ENCODE measurements at places on chromosomes 5 and 9. TPM values are rescaled to one million over a fixed set of nuclear protein-coding genes. Genes with fewer than 3 reads are reported as not detected.

DNA sequence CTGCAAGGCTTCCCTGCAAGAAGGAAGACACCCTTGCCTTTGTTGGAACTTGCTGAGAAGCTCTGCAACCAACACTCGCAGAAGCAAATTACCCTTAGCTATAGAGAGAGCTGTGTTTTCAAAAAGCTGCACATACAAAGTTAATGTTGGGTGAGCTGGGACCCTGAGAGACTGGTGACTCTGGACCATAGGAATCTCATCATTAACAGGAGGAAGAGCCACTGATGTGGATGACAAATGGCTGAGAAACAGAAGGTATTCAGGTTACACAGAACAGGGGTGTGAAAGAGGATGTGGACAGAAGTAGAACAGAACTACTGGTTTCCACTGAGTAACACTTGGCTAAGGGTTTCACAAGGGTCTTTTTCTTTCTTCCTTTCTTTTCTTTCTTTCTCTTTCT is 493.5 kb downstream of the IRX1 start:
- H3K27me3 ChIP-seq = no peaks in the 10 kb centered on the region
- no peak for DNase-seq
- H3K27ac ChIP-seq = no peak overlapping the region
- no peak overlapping the region for H3K4me3 ChIP-seq

- H3K4me1 ChIP-seq = peaks cover 13% of the 10 kb centered on the region
- no peaks in the 10 kb centered on the region for H3K36me3 ChIP-seq
- H3K27ac ChIP-seq = peak within 1 kb of the TSS; percentile 76
- H3K27me3 ChIP-seq = peaks cover 20% of the 10 kb centered on the region
- DNase-seq = no peak
These were observed at the start of gene CYSRT1 for GRCh38 chr9:137224830-137225694. Gene CYSRT1, plus strand, starts transcription at chr9:137225174. Its CDS starts 448 bp downstream, at chr9:137225622.

DNA sequence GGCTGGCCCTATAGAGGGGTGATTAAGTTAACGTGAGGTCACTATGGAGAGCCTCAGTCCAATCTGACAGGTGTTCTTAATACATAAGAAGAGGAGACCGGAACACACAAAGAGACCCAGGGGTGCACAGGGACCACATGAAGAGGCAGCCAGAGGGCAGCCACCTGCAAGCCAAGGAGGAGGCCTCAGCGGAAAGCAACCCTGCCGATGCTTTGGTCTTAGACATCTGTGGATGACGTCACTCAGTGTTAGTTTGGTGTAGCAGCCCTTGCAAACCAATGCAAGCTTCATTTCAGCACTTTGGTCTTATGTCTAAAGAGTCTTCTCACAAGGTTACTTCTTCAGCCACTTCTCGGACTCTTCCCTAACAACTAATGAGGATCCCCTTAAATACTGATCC is 47.6 kb upstream of the GRHPR start:
- DNase-seq = no peak
- no peak overlapping the region for H3K4me3 ChIP-seq
- H3K27ac ChIP-seq = no peak overlapping the region
- no peaks in the 10 kb centered on the region for H3K36me3 ChIP-seq
- H3K27me3 ChIP-seq = no peaks in the 10 kb centered on the region
- H3K4me1 ChIP-seq = no peaks in the 10 kb centered on the region

GRCh38 chr5:54917323-54917722 is 68.1 kb downstream of the ESM1 start:
- no peaks in the 10 kb centered on the region for H3K27me3 ChIP-seq
- no peaks in the 10 kb centered on the region for H3K4me1 ChIP-seq
- no peak for DNase-seq

DNA sequence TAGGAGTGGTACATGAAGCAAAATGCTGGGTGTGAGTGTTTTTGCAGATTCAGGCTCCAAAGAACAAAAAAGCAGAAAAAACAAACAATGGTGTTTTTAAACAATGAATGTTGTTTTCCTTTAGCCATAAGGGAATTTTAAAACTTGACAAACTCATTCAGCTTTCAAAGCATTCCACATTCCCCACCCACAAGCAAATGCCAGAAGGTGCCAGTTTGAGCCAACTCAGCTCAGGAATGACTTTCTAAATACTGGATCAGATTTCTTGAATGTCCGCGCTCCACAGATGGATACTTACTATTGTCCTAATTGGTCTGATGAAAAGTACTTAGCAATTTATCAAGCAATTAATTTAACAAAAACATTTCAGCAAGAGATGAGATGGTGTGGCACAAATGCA is 12.9 kb upstream of the MOB3B start:
- H3K36me3 ChIP-seq = no peaks in the 10 kb centered on the region
- no peak overlapping the region for H3K4me3 ChIP-seq
- no peak for DNase-seq
- H3K27me3 ChIP-seq = no peaks in the 10 kb centered on the region
- no peak overlapping the region for H3K27ac ChIP-seq
- H3K4me1 ChIP-seq = peaks cover 21% of the 10 kb centered on the region

- H3K27ac ChIP-seq = no peak overlapping the region
- H3K27me3 ChIP-seq = no peaks in the 10 kb centered on the region
- no peaks in the 10 kb centered on the region for H3K36me3 ChIP-seq
- H3K4me3 ChIP-seq = no peak overlapping the region
These were observed 119.9 kb upstream of the BOD1 start for GRCh38 chr5:173736374-173736773.

NR6A1 gene
- total RNA-seq = 2.6 TPM

PAEP gene
- total RNA-seq = not detected

PCDHGB7 gene
- 7.1 TPM for total RNA-seq

ACTBL2 gene
- not detected for total RNA-seq

All from uterus (tissue), 4 donors.